ENCODE measurements at places on chromosomes 11 and 22.

GRCh38 chr11:395866-396265 lies 1.9 kb downstream of the PKP3 start:
- no peak for DNase-seq

DNA sequence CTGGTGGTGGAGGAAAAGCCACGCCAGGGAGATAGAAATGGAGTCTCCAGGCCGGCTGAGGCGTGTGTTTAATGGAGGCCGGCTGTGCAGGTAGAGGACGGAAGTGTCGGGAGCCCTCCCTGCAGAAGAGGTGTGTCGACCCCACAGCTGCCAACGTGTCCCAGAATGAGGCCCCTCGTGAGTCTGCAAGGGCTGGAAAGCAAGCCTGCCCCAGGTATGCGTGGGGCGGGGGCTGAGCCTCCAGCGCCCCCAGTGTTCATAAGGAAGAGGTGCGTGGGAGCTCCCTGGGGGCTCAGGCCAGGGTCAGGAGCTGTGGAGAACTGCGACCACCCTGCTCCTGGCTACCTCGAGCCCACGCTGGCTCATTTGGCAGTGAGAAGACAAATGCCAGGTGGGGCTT lies 38.0 kb upstream of the JAM3 start:
- DNase-seq: no peak

- no peak for DNase-seq
These were observed 365.7 kb upstream of the CADM1 start for GRCh38 chr11:115869780-115870431.

DNA sequence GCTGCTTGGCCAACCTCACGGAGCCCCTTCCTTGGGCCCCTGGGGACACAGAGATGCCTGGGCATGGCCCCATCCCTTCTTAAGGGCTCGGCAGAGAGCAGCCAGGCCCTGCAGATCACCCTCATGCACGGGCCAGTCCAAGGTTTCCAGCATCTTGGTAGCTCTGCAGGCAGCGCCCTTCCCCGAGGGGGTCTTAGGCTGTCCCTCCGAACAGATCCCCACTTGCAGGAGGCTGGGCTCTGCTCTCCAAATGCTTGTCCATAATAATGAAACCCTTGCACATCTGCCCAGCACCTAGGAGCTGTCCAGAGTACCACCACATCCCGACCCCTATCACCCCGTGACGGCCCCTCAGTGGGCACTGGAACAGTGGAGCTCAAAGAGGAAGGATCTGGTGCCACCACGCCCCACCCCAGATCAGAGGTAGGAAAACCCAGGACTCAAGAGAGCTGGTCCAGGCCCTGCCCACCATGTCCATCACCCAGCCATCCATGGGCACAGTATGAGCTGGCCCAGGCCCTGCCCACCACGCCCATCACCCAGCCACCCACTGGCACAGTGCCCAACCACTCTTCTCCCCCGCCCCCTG lies 92.5 kb upstream of the PRR5 start:
- DNase-seq: no peak

- DNase-seq: no peak
These were observed 8.2 kb upstream of the NAP1L4 start for GRCh38 chr11:3000032-3000961.

DNA sequence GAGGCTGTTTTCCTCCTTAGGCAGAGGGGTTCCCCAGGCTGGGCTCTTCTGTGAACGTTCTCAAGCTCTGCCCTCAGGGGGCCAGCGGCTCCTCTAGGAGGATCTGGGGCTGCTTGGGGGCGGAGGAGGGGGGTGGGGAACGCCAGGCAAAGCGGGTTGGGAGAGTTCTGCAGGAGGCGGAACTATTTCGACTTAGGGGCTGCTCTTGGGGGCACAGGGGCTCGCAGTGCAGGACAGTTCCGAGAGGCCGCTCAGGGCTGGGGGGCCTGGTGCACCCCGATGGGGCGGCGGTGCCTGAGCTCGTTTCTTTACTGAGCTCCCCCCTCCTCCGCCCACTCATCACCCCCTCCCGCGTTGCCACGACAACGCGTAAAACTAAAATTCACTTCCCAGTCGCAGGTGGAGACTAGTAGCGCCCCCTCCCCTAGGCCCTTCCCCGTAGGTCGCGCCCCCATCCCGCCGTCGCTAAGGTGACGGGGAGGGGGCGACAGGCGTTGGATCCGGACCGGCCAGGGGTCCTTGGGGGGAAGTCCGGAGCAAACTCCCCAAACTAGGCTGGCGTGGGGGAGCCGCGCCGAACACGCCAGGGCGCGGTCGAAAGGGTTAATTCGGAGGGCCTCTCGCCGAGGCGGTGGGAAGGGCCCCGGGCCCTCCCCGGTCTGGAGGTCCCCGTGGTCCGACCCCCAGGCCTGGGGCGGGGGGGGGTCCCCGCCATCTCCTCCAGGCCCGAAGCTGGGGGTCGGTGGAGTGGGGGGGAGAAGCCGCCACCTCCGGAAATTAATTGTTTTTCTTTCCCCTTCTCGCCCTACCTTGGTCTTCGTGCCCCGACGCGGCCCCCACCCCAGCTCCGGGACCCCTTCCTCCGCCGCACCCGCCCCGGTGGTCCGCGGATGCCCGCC lies 857 bp downstream of the SHANK3 start:
- DNase-seq: no peak

DNA sequence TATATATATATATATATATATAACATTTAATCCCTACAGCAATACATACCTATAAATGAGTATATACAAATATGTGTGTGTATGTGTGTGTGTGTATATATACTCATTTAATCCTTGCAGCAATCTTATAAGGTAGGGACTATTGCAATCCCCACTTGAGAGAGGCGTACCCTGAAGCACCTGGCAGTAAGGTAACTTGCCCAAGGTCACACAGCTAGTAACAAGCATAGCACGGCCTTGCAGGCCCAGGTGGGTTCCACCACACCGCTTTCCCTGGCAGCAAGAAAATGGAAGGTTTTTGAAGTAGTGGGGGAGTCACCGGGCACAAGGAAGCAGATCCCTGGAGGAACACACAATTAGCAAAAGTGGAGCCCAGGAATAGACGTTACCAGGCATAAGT lies 3.3 kb upstream of the ADA2 start:
- DNase-seq: no peak

GRCh38 chr11:78840200-78840599 lies 265.5 kb upstream of the NARS2 start:
- no peak for DNase-seq

- DNase-seq: no peak
These were observed 178.0 kb upstream of the BLID start for GRCh38 chr11:122294041-122294440.

- DNase-seq: no peak
These were observed 22.0 kb downstream of the PACSIN2 start for GRCh38 chr22:42992886-42993479.

DNA sequence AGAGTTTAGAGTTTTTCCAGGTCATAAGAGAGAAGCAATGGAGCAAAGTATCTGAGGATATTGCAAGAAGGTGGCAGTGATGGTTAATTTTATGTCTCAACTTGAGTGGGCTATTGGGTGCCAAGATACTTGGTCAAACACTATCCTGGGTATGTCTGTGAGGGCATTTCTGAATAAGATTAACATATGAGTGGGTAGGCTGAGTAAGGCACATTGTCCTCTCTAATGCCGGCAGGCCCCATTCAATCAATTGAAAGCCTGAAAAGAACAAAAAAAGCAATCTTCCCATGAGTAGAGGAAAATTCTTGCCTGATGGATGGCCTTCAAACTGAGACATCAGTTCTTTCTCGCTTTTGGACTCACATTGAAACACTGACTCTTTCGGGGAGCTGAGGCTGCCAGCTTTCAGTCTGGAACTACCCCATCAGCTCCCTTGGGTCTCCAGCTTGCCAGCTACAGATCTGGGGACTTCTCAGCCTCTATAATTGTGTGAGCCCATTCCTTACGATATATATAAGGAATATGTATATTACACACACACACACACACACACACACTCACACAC lies 228.8 kb downstream of the BUD13 start:
- DNase-seq: no peak

DNA sequence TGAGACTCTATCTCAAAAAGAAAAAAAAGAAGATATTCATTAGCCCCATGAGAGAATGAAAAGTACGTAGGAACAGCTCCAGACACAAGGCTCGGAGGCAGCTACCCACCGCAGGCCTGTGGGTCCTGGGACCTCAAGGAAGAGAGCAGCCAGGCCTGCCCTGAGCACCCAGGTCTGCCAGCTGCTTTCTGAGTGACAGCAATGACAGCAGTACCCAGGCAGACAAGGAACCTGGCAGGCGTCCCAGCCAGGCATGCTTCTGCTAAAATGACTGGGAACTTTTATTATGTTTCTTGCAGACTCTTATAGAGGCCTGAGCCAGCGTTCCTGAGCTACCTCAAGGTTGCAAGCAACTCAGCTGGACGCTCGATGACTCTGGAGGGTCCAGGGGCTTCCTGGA lies 31.6 kb downstream of the CPT1A start:
- DNase-seq: no peak
